ENCODE measurements at places on chromosomes 13 and 19.

- no peak for DNase-seq
These were observed 20.9 kb downstream of the SIN3B start for GRCh38 chr19:16850133-16850532.

GRCh38 chr13:98366443-98366842 is 189.4 kb upstream of the RNF113B start:
- DNase-seq: no peak

GRCh38 chr13:39767791-39768517 is 112.5 kb downstream of the COG6 start:
- DNase-seq: no peak

GRCh38 chr13:109785141-109785891 is 1.1 kb downstream of the IRS2 start:
- DNase-seq: peak; percentile 19

DNA sequence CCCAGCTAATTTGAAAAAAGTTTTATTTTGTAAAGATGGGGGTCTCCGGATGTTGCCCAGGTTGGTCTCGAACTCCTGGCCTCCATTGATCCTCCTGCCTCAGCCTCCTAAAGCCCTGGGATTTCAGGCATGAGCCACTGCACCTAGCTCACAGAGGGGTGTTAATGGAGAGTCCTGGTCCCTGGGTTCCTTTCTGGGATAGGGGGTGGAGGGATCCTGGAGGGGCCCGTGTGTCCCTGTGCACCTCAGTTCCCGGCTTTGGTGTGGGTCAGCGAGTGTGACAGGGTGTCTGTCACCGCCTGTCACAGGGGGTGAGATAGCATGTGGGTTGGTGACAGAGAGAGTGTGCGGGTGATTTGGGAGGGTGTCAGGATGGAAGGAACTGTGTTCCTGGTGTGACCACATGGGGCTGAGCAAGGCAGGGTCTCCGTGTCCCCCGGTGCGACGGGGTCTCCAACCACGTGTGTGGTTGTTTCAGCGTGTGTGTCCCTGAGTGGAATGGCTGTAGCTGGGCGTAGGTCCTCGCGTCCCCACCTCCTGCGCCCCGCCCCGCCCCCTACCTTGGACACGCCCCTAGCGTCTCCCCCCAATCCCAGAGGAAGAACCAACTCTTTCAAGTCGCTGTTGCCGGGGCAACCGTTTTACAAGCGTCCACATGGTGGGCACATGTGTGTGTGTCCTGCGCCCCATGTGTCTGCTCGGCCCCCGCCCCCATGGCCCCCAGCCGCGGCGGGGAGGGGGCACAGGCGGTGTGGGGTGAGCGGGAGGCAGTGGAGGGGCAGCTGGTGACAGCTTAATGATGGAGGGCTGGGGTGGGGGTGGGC is 2.9 kb upstream of the NRTN start:
- no peak for DNase-seq

DNA sequence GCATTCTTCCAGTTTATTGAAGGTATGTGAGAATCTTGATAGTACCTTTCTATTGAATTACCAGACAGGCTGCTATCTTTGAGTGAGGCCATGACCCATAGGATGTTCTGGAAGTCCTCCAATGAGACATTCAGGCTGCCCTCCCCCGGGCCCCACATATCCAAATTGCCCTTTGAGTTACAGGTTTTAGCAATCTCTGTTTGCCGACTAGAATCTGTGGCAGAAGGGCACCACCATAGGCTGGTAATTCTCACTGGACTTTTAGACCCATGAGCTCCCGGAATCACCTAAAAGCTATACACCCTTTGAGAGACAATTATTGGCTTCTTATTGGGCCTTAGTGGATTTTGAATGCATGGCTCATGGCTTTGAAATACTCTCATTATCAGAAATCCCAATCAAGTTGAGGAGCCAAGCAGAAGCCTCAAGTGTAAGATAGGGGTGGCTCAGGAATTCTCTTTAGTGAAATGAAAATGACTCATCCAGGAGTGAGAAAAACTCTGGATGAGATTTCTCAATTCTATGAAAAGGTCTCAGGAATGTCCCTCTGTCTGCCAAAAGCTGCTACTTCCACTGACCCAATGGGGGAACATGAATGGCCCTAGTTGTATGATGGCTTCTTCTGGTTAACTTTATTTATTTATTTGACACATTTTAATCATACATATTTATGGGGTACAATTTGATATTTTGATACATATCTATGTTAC is 172.1 kb upstream of the CSNK1A1L start:
- DNase-seq: no peak

DNA sequence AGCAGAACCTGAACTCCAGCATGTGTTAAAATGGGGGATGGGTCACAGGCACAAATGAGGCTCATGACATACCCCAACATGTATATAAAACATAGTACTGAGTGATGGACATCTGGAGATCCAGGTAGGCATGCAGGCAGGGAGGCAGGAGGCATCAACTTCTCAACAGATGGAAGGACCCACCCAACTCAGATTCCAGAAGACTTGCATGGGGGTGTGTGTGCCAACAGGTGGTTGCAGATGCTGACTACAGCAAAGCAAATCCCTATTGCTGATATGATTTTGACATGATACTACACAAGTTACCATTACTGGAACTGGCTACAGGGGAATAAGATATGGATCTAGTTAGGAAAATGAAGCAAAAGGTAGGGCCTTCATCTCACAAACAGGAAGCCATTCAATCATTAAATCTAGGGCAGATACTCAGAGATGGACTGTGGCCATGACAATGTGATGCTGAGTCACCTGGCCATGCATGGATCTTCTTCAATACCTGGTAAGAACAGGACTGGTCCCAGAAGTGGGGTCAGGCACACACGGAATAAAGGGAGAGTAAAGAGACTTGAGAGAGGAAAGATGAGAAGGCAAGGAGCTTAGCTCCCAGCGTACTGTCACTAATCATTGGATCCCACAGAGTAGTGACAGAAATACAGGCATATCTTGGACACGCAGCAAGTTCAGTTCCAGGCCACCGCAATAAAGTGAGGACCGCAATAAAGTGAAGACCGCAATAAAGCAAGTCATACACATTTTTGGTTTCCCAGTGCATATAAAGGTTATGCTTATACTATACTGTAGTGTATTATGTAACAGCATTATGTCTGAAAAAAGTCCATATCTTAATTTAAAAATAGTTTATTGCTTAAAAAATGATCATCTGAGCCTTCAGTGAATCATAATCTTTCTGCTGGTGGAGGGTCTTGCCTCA is 91.3 kb downstream of the USP12 start:
- no peak for DNase-seq

All from kidney glomerular epithelial cell (primary cell).